ENCODE measurements at places on chromosomes 5 and 9.

- no peak for DNase-seq
Measured at GRCh38 chr5:66540078-66540477, 56.1 kb upstream of the MAST4 start.

DNA sequence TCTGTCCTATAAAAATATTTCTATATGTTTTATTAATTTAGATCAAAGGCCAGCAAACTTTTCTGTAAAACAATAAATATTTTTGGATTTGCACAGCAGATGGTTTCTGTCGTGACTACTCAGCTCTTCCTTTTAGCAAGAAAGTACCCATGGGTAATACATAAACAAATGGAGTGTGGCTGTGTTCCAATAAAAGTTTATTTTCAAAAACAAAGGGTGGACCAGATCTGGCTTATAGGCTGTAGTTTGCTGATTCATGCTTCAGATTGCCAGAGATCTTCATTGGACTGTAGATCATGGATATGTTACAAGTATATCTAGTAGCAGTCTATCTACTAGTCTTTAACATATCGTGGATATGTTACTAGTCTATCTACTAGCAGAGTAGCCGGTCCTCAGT, 590.5 kb downstream of the CSNK1G3 start:
- no peak for DNase-seq

GRCh38 chr9:112186695-112187094, 11.6 kb upstream of the SUSD1 start:
- DNase-seq = no peak

DNA sequence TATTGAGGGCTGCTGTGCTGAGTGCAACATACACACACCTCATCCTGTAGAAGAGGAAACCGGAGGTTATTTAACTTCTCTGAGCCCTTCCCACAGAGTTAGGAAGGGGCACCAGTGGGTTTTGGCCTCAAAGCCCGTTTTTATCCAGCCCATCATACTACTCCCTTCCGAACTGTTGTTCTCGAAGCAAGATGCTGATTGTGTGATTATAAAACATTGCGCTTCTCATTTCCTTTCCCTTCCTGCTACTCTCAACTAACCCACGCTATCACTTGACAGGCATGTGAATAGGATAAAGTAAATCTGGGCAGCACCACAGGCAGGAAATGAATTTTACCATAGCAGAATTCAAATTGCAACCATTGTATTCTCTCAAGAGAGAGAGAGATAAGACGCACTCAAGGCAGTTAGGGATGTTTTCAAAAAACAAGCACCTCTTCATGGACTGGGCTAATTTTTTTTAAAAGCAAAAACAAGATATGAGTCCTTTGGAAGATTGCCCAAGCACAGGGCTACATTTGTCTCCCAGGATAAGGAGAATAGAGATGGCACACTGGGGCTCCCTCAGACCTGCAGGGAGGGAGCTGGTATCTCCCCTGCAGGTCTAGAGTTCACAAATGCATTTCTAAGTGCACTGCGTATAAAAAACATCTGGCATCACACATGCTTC, 52.6 kb downstream of the GNA14 start:
- no peak for DNase-seq

DNA sequence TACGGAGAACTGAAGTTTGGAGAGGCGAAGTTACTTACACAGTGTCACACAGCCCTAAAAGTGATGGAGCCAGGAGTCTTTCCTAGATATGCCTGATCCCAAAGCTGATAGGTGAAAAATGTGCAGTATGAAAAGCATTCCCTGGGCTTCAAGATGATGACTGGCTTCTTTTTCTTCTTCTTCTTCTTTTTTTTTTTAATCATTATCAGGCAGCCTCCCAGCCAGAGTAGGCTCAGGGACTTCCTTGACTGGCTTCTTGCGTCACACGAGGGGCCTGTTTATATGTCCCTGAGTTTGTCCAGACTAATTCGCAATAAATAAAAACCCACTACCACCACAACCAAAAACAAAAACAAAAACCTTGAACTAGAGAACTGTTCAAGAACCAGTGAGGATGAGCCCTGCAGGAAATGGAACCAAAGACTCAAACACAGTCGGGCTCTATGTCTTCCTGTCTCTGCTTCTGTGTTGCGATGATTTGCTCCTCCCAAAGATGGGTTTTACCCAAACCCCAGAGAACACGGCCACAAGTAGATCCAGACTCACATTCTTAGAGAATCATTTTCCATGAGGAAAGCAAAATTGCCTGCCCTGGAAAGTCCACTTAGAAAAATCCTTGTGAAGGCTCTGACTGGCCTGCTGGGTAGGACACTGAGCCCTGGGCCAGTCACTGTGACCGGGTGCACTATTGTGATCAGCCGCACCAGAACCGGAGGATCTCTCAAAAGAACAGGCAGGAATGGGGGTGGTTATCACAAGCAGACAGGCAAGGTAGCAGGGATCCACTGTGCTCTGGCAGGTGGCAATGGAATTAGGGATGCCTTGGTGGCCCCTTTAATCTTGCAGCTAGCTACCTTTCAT, 38.0 kb upstream of the ADAM19 start:
- no peak for DNase-seq

DNA sequence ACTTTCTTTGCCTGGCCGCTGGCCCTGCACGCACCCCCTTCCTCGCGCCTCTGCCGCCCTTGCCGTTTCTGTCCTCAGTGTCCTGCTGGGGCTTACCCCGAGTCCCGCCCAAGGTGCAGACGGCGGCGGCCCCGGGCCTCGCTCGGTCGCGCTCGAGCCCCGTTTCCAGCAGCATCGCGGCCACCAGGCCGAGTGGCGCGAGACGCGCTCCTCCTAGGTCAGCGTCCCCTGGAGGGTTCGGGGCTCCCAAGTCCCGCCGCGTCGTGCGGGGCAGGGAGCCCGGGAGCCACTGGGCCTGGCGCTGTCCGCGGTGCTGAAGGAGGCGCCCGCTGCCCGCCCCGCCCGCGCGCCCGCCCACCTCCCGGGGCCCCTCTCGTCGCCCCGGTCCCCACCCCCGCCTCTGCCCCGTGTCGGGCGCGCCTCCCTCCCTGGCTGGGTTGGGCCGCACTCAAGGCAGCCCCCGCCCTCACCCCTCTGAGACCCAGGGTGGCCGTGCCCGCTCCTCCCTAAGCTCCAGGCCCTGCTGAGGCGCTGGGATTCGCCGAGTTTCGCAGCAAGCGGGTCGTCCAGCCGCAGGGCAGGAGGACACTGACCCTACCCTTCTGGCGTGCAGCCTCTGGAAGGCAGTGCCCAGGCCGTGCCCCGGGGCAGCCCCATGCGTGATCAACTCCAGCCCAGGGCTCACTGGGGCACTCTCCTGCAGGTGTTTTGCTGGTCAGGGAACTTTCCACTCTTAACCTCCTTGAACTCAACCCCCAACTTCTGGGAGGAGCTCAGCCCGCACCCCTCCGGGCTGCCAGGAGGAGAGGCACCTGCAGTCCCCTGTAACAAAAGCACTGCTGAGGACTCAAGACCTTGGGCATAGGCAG, at the start of gene LHX3:
TSS of gene LHX3 (minus strand) at position 291 of the 869 bp plus-strand sequence. CDS start at position 175, 116 bp downstream.
- no peak for DNase-seq

DNA sequence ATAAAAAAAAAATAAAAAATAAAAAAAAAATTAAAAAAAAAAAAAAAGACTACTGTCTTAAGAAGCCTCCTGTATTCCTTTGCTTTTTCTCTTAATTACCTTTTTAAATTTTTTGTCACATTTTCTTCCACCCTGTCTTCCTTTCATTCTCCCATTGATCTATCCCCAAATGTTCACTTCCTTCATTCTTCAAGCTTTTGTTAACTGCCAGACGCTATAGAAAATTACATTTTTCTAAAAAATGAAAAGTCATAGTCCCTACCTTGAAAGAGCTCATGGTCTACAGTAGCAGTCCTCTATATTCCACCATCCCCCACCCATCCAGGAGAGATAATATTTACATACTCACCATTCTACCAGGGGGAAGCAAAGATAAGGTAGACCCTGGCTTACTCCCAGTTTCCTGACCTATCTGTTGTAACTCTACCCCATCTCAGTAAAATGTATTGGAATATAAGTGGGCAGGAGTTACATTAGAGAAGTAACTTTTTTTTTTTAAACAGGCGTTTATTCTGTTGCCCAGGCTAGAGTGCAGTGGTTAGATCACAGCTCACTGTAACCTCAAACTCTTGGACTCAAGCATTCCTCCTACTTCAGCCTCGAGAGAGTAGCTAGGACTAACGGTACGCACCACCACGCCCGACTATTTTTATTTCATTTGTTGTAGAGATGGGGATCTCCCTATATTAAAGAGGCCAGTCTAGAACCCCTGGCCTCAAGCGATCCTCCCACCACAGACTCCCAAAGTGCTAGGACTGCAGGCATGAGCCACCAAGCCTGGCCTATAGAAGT, 3.8 kb upstream of the PRKAA1 start:
- no peak for DNase-seq

- DNase-seq = no peak
Measured at GRCh38 chr5:106639488-106639887, 1031.2 kb downstream of the EFNA5 start.

GRCh38 chr5:143694357-143694756, 117.6 kb upstream of the HMHB1 start:
- DNase-seq = no peak

DNA sequence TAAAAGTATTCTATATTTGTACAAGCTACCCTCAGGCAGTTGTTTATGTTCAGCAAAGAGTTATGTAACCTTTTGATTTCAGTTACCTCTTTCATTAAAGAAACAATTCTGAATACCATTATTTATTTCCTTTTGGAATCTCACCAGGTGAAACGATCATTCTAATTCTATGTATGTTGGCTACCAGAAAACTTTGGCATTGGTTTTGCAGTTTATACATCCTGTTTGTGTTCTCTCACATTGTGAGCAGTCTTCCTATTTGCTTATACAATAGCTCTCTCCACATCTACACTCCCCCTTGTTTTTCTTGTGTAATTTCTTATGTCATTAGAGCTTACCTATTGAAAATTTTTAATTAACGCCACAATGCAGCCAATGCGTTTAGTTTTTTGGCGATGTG, 276.0 kb upstream of the MPDZ start:
- DNase-seq = no peak

- no peak for DNase-seq
Measured at GRCh38 chr5:52626312-52626711, 161.4 kb upstream of the ITGA1 start.

DNA sequence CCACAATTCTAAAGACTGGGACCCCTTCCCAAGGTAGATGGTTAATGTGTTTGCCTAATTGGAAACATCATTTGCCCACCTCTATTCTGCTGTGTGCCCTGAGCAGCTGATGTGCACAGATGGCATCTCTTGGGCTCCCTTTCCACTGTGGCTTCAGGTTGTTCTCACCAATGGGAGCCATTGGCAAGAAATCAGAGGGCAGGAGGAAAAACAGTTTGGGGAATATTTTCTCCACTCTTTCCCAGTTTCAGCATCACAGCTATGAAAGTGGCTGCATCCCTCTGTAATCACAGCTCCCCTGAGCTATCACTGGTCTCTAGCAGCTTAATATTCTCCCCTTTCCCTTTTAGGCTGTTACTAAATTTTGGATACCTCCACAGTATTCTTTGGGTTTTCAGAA, 911.6 kb upstream of the SEMA6A start:
- no peak for DNase-seq

DNA sequence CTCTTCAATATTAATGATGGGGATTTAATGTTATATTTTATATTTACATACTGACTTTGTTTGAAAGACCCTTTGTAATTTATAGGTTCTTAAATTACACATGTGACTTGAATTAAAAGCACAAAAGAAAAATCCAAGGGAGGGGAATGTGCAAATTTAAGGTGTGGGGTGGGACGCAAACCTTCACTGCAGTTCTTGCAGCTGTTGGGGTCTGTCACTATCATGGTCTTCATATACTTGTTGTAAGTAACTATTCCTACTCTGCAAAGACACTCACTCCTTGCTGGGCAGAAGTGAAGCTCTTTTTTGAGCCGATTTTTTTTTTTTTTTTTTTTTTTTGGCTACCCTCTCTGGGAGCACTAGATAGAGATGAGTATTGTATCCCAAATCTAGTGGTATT, 505.3 kb downstream of the ARHGEF28 start:
- no peak for DNase-seq

- no peak for DNase-seq
Measured at GRCh38 chr5:168046163-168046562, 245.3 kb upstream of the WWC1 start.

DNA sequence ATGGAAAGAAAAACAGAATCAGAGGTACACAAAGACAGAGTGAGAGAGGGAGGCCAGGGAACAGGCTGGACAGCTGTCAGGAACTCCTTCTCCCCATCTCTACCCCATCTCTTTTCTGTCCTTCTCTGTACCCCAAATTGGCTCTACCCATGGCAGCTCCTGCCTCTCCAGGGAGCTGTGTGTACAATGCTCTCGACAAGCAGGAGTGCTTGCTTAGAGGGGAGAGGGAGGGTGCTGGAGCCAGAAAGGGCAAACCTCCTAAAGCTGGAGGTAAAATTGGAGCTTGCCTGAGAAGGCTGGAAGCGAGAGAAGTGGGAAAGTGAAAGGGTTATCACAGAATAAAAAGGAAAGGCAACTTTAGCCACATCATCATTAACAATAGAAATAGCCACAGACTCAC, 6.4 kb downstream of the TPM2 start:
- DNase-seq = no peak

DNA sequence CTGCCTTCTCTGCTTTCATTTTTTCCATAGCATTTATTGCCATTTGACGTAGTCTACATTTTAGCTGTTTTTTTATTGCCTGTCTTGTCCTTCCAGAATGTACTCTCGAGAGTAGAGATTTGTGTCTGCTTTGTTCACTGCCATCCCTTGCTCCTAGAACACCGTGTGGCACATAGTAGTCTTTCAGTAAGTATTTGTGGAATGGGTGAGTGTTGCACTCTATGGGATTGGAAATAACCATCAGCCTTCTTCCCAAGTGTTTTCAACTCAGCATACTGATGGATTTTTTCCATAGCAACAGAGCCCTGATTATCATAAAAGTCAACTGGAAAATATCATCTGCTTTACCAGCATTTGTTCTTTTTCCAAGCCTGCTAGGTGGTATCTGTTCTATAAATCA, 462.6 kb downstream of the ENC1 start:
- DNase-seq = no peak

GRCh38 chr5:99063737-99064136, 134.9 kb upstream of the CHD1 start:
- DNase-seq = no peak

- DNase-seq = no peak
Measured at GRCh38 chr5:30498972-30499371, 694.5 kb upstream of the CDH6 start.

DNA sequence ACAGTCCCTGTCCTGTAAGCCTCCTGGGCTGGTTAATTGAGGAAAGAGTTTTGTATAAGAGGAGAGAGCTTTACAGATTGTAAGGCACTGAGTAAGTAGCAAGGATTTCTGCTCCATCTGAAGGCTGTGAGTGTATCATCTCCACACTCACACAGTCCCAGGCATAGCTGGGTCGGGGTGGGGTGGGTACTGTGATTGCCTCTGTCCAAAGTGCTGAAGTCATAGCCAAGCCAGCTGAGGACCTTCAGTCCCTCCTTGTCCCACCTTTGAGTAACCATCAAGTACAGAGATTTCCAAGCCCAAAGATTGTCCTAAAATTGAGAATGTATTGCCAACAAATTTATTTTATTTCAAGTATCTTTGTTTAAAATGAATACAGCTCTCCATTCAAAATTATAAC, 5.5 kb upstream of the DNAJB5 start:
- DNase-seq = peak; percentile 56

- DNase-seq = peak; percentile 42
Measured at GRCh38 chr5:133354323-133355185, 257.8 kb downstream of the FSTL4 start.

Data from ELF-1 (cell line).